ENCODE measurements at places on chromosomes 11 and 22. TPM values are rescaled to one million over a fixed set of nuclear protein-coding genes. Genes with fewer than 3 reads are reported as not detected.

Gene ACCS
- 44.6 TPM for total RNA-seq

Gene KRTAP5-4
- total RNA-seq, result not detected

Gene MUC5AC
- 0.09 TPM for total RNA-seq

Gene RIMBP3B
- total RNA-seq, result 0.18 TPM

Gene DGCR6
- 1.4 TPM for total RNA-seq

Gene NOX4
- total RNA-seq, result not detected

Gene SLC2A11
- total RNA-seq, result 26.9 TPM

Gene ATF4
- total RNA-seq, result 488 TPM

Gene MYEOV
- 232 TPM for total RNA-seq

Gene COMT
- total RNA-seq, result 107 TPM

Gene ARL14EP
- total RNA-seq, result 14.8 TPM

Gene SPI1
- total RNA-seq, result not detected

Gene CACNA1I
- 2.5 TPM for total RNA-seq

Gene TRPM5
- not detected for total RNA-seq

Gene KRTAP5-10
- total RNA-seq, result not detected

Gene SCN3B
- not detected for total RNA-seq

Gene AIFM3
- total RNA-seq, result 7.4 TPM

Gene RPS13
- 828 TPM for total RNA-seq

Gene OR52E6
- not detected for total RNA-seq

Gene VEGFB
- 129 TPM for total RNA-seq

Gene PPP2R5B
- 13.7 TPM for total RNA-seq

Gene WNT11
- total RNA-seq, result 3.2 TPM

Gene MYOD1
- total RNA-seq, result not detected

Gene RAG1
- 0.63 TPM for total RNA-seq

Gene ADM2
- 10.5 TPM for total RNA-seq

Gene TXN2
- total RNA-seq, result 95.1 TPM

Gene OR51B2
- total RNA-seq, result not detected

Gene TPBGL
- not detected for total RNA-seq

Gene PIWIL4
- total RNA-seq, result 0.26 TPM

All from PC-9 (cell line).